NCI-H226 (cell line): ENCODE measurements at places on chromosomes 1 and 21.

DNA sequence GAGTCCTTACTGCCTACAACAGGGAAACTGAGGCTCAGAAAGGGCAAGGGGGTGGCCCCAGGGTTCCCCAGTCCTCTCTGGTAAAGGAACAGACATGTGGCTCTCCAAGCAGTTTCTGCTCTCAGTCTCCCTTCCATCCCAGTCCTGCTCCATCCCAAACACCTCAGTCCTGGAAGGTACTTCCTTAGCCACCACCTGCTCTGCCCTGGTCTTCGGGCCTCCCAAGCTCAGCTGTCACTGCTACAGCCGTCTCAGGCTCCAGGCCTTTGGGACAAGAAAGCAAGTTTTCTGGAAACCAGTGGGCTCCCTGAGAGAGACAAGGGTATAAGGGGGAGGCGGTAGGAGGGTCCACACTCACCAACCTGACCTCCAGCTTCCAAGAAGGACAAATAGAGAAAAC, 23.1 kb upstream of the ADGRB2 start:
- DNase-seq: no peak

- DNase-seq: no peak
Measured at GRCh38 chr1:80221319-80221718, 1214.8 kb upstream of the ADGRL4 start.

DNA sequence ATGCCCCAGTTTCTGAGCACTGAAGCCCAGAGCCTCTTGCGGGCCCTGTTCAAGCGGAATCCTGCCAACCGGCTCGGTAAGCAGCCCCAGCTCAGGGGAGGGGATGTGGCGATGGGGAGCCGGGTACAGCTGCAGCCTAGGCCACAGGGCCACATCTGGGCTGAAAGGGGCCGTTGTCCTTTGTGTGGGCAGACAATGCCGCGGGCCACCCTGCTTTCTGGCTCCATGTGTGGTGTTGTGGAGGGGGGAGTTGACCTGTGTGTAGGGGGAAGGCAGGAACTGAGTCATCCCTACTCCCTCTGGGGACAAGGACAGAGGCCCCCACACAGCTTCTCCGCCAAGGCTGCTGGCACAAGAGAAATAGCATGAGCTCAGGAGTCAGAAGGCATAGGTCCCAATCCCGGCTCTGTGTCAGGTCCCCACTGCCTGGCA, 26.0 kb downstream of the RPS6KA1 start:
- DNase-seq: no peak

DNA sequence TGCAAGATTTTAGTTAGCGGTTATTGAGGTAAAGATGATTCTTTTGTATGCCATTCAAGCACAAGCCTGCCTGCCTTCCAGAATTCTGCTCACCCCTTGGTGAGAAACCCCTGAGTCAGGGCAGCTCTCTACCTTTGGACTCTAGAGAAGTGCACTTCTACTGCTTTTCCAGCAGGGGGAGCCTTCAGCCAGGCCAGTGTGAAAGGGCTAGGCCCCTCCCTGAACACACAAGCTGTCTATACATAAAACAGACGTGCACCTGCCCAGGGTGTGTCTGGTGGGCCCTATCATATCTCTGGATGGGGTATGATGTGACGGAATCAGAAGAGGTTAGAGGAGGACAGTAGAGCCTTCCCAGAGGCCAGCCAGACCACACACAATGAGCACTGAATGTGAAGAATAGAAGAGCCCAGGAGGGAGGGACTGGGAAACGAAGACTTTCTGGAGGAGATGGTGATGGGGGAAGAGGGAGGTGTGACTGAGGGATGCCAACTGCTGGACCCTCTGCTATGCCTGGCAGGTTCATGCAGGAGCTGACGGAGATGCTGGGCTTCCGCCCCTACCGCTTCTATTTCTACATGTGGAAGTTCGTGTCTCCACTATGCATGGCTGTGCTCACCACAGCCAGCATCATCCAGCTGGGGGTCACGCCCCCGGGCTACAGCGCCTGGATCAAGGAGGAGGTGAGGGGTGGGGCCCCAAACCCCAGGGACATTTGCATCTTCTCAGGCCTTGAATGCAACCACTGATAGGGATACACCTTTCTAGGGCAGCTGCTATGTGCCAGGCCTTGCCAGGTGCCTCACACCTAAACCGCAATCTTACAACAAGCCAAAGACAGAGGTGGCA, 13.0 kb upstream of the KCNC4 start:
- DNase-seq: peak; percentile 42

- peak; percentile 79 for DNase-seq
Measured at GRCh38 chr1:66302815-66303214, 231.1 kb upstream of the SGIP1 start.

- no peak for DNase-seq
Measured at GRCh38 chr1:182438326-182438725, 11.6 kb upstream of the RGSL1 start.

DNA sequence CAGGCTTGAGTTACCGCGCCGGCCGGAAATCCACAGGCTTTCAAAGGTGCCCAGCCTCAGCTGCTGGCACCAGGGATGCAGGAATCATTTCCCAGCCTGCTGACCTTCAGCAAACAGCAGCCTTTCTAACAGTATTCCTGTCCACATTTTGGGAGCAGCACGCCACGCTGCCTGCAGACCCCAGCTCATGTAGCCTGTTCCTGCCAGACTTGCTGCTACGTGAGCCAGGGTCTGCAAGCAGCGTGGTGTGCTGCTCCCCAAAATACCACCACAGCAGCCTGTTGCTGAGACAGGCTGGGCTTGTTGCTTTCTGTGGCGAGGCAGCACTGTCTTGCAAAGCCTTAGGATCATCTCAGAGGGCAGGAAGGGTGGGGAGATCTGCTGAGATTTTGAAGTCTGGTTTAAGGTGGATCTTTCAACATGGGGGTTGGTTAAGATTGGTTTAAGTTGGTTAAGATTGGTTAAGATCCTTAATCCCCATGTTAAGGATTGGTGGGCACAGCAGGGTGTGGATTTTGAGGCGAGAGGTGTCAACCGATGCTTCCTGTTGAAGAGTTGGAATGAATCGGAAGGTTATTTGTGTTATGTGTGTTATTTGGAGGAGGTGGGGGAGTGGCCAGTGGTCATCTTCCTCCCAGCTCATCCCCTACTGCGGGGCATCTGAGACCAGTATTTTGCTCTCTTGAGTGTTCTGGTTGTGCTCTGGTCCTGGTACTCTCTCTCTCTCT, 12.9 kb downstream of the FAAH start:
- DNase-seq: no peak

GRCh38 chr21:29817450-29817849, 122.3 kb downstream of the GRIK1 start:
- no peak for DNase-seq

GRCh38 chr1:79777481-79778219, 771.1 kb upstream of the ADGRL4 start:
- peak; percentile 14 for DNase-seq
